ENCODE measurements at places on chromosomes 5 and 9.

GRCh38 chr5:14996997-14997396 is 125.4 kb upstream of the ANKH start:
- no peak for DNase-seq

- no peak for DNase-seq
Observed at GRCh38 chr9:132514821-132515220, 67.6 kb upstream of the BARHL1 start.

DNA sequence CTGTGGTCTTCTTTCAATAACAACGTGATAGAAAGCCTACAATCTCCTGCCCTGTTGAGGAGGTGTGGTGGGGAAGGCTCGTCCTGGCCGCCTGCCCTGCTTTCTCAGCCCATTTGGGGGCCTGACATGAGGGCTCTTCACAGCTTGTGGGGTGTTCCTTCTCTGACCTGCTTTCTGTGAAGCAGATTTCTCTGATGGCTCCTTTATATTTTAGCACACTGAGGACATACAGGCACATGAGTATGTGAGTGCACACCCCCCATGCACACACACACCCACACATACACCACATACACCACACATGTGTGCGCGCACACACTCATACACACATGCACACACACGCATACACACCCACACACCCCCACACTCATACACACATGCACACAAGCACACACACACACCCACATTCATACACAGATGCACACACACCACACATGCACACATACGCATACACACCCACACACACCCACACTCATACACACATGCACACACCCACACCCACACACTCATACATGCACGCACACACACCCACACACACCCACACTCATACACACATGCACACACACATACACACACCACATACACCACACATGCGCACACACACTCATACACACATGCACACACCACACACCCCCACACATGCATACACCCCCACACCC is 117.5 kb downstream of the COL5A1 start:
- DNase-seq: no peak

DNA sequence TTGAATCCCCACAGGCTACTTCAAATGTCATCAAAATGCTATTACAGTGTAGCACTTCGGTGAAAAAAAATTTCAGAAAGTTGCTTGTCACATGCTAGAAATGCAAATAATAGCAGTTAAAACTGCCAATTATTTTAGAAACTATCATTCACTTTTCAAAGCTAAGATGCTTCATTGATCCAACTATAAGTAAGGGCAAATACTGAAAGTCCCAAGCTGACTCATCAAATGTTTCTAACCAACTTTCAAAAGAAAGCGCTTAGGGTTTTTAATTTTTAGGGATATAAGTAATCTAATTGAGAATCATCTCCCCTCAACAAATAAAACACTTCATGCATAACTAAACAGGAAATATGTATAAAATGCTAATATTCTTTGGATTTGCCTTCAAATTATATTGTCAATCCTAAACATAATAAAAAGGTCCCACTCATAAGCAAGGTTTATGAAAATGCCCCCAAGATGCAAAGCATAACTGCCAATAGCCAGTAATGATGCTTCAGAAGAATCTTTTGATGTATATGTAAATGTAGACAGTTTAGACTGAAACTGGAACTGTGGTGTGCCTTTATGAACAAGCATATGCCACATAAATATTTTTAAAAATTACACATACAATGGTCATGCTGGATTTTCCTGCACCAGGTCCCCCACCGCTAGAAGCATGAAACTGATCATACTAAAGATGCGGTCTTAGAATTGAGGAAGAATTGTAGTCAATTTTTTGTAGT is 12.2 kb downstream of the ACTL7A start:
- DNase-seq: no peak

DNA sequence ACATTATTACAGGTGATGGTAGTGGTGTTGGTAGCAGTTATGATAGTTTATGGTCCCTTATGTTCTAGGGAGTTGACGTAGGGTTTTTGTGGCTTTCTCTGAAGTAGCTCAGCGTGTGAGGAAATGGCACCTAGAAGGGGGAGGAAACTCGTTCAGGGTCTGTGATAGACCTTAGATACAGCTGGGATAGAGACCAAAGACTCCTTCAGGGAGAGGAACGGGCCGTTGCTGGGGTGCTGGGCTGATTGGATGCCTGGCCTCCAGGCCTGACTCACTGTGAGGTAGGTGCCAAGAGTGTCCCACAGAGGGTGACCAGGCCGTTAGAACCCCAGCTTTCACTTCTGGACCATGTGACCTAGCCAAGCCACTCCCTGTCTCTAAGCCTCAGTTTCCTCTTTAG is 96.6 kb downstream of the DAB2IP start:
- DNase-seq: no peak

DNA sequence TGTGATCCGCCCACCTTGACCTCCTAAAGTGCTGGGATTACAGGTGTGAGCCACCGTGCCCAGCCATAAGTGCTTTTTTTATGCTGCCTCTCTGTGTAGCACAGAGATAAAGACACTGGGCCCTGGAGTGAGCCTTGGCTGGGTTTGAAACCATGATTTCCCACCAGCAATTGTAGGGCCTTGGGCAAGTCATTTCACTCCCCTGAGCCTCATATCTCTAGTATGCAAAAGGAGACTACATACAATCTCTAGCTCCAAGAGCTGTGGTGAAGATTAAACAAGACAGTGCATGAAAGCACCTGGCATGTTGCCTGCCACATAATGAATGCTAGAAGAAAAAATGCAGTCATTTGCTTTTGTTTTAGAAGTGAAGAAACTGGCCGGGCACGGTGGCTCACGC is 3.9 kb downstream of the FABP6 start:
- no peak for DNase-seq

Measured in CMK (cell line).